NT2/D1 (cell line): ENCODE measurements at places on chromosomes 1 and 21.

DNA sequence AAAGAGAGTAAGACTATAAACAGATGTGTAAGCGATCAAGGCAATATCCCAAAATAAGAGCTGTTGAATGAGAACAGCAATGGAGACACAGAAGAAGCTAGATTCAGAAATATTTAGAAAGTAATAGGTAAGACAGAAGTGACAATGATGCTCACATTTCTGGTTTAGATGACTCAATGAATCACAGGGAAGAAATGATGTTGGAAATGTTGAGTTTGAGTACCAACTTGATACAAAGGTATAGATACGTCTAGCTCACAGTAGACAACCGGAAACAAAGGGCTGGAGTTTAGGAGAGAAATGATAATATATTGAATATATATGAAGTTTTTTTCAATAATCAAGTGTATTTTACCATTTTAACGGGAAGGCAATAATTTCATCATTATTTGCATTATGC is 6.5 kb downstream of the GATAD2B start:
- DNase-seq, result no peak

DNA sequence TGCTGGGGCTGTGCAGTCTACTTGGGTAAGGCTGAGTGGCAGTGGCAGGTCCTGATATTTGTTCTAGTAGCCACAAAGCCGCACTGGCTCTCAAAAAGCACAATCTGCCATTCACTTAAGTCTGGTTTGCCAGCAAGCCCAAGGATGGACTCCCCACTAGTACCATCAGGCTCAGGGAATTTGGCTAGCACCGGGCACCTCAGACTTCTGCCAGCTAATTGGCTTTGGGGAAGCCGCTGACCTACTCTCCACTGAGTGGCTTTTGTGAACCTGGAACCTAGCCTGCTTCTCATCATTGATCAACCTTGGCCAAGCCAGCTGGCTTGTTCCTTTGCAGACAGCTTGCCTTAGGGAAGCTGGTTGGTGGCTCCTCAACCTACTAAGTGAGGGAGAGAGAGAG is 83.1 kb downstream of the ESRRG start:
- no peak for DNase-seq

- DNase-seq, result no peak
These were observed 68.8 kb upstream of the ST6GALNAC3 start for GRCh38 chr1:76005765-76006164.

DNA sequence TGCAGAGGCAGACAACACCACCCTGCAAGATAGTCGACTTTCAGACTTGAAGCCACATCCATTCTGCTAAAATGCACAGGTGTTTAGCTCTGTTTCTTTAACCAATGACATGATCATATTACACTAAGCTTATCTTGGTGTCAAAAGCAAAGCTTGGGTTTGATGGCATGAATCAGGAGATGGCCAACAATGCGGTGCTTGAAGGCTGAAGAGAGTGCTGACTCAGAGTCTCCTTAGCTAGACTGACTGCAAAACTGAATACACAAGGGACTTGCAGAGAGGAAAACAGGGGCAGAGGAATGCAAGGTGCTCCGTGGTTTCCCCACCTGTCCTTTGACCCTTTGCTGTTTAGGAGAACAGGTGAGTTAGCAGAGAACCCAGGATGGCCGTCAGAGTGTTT is 262.6 kb downstream of the SIPA1L2 start:
- no peak for DNase-seq

DNA sequence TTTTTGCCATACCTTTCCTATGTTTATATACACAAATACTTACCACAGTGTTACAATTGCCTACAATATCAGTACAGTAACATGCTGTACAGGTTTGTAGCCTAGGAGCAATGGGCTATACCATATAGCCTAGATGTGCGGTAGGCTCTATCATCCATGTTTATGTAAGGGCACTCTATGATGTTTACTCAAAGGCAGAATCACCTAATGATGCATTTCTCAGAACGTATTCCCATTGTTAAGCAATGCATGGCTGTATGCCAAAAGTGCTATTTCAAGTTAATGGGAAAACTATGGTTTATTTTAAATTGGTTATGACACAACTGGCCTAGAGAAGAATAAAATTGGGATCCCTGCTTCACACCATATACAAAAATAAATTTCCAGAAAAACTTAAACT is 36.9 kb upstream of the DISP1 start:
- no peak for DNase-seq

GRCh38 chr1:56329970-56330369 is 249.4 kb downstream of the PLPP3 start:
- no peak for DNase-seq
